H4 (cell line): ENCODE measurements at places on chromosomes 4 and X. TPM values are rescaled to one million over a fixed set of nuclear protein-coding genes. Genes with fewer than 3 reads are reported as not detected.

GRCh38 chr4:170497112-170497511, 407.4 kb upstream of the AADAT start:
- peak; percentile 43 for DNase-seq

DNA sequence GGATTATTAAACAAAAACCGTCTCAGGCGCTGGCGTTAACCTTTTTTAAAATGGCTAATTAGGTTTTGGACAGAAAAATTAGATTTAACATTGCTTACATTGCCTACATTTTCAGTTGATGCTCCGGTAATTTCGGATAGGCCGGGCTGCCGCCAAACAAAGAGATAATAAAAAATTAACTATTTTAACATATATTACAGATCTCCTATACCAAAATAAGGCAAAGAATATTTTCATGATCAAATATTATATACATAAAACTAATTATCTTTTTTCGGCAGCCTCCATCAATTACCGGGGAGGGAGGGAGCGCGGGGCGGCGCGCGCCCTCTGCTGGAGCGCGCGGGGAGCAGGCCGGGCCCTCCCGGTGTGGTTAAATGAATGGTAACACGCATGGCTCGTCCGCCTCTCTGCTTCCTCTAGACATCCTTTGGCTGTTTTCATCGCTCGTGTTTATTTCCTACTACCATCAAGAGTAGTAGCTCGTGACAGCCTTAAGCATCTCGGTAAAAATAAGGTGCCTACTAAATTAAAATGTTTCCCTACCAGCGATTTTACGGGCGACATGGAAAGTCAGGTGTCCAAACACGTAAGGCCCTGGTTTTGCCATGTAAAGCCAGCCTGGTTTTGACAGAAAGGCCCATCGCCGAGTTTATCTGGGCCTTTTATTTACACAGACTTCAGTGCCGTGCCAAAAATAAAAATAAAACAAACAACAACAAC, 52.4 kb upstream of the TMEM33 start:
- DNase-seq, result no peak

GRCh38 chr4:38519666-38520065, 144.3 kb upstream of the KLF3 start:
- no peak for DNase-seq

- DNase-seq, result no peak
Measured at GRCh38 chrX:80807606-80807991, 2.1 kb downstream of the BRWD3 start.

GRCh38 chrX:141468940-141469339, 115.6 kb downstream of the SPANXA1 start:
- no peak for DNase-seq

NEUROG2 gene
- not detected in 2 replicates for total RNA-seq

IL21 gene
- not detected in 2 replicates for total RNA-seq

STATH gene
- 0.29 and 0.37 TPM in 2 replicates for total RNA-seq
